Posterior cingulate gyrus (tissue), 11 donors: ENCODE measurements at places on chromosomes 7 and 10.

- no peak for DNase-seq
Measured at GRCh38 chr7:156657681-156658080, 17.1 kb downstream of the RNF32 start.

GRCh38 chr7:2817456-2817855 lies 26.7 kb downstream of the GNA12 start:
- no peak for DNase-seq

DNA sequence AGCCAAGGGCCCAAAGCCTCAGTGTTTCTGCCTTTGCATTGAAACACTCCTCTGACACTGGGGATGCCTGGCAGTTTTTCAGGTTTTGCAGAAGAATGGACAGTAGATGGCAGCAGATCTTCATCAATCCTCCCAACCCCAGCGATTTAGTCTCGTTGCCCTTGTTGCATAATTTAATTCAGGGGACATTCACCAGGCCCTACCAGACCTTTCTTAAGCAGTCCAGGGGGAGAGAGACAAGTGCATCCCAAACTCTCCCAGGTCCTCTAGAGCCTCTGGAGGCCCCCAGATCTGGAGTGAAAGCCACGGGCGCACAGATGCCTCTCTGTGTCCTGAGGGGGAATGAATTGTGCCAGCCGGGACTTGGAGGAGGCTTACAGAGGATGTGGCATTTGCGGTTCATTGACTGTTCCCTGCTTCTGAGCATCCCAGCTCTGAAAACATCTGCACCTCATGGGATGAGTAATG lies 29.6 kb downstream of the MINDY4 start:
- no peak for DNase-seq

DNA sequence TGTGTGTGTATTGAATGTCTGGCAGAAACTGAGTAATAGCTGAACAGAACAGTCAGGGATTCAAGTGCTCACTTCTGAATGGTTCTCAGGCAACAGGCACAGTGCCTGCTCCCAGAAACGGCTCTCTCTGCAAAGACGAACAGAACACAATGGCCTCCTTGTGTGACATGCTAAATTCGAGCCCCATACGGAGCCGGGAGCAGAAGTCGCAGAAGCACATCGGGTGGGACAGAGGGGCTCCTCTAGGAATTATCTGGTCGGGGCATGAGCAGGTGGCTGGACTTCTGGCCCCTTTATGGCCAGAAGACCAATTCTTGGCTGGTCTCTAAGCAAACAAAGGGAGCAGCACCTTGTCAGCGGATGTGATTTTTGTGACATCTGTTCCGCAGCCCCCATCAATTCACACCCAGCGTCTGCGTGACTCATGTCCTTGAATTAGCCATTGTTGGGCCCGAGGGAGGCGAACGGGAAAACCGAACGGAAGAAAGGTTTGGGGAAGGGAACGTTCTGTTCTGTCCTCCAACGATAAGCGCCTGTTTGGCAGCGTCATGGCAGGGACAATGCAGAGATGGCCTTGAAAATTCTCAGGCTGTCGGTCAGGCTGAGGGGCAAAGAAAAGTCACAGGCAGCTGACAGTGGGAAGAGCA lies 47.3 kb upstream of the NPTX2 start:
- DNase-seq = peak; percentile 63

DNA sequence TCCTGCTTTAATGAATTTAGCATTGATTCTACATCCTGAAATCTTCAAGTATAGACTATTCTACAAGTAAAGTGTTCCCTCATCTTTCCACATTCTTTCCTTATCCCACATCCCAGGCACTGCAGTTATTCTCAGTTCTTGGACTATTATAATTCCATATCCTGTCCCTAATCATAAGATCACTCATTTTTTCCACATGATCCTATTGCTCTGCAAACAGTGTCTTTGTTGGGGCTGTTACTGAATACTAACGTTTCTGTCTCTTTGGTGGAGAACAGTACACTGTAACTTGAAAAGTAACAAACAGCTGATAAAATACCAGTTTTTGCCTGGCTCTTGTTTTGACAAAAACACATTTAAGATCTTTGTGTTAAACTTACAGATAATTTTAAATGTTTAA lies 769.9 kb downstream of the MAGI2 start:
- no peak for DNase-seq

GRCh38 chr10:76139431-76139830 lies 708.0 kb downstream of the LRMDA start:
- DNase-seq = no peak

DNA sequence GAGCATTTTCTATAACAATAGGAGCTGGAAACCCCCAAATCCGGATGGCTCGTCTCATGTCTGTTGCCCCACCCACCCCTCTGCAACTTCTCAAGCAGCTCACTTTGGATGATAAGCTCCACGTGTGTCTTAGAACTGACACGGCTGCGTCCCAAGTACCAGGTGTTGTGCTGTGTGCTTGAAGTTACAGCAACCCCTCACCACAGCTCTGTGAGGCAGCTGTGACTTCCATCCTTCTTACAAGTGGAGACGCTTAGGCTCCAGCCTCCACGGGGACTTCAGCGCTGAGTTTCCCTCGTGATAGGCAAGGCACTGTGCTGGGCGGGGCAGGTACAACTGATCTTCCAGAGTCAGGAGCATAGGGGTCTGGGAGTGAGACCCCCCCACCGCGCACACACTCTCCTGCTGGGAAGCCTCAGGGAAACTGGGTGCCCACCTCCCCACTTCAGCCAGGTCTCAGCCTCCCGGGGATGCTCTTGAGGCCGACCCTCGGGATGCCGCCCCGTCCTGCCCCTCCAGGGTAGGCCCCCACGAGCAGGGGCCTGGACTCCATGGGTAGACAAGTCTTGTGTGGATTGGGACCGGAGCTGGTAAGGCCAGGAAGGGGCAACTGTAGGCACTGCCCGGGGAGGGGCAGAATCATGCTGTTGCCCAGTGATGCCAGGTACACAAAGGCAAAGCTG lies 31.4 kb downstream of the EN2 start:
- DNase-seq = no peak

DNA sequence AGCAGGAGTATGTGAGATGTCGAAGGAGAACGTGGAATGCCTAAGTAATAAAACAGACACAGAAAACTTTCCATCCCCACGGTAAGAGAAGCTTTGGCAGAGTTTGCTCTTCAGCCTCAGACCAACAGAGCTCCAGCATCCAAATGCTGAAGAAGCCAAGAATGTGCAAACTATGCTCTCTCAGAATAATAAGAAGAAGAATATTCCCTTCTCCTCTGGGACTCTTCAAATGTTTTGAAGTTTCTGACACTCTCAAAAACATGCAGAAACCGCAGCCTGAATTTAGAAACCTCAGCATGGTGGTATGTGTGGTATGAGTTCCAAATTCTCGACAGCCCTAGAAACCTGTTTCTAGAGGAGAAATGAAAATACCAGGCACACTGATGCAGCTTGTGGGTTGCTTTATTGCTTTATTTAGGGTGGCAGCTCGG lies 113.3 kb downstream of the KCNMA1 start:
- no peak for DNase-seq

- DNase-seq = no peak
Measured at GRCh38 chr10:23340354-23340753, 4.2 kb downstream of the C10orf67 start.

DNA sequence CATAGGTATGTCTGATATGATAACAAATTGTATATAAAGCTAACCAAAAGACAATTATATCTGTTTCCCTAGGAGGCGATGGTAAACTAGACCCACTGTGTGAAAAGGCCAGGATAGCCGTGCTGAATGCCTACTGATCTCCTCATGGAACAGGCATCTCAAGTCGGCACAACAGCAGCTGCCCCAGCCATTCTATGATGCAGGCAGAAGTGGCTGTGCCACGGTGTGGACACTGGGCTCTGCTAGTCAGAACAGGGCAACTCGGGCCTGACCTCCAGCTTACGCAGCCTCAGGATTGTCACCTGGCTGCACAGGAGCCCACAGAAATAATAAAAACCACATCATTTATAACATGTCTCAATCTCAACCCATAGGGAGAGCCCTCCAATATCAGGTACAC lies 15.0 kb downstream of the C10orf53 start:
- DNase-seq = no peak

- no peak for DNase-seq
Measured at GRCh38 chr7:73394422-73394821, 39.2 kb upstream of the FZD9 start.

- no peak for DNase-seq
Measured at GRCh38 chr7:110779339-110779738, 311.6 kb upstream of the LRRN3 start.

GRCh38 chr10:807958-808353 lies 118.5 kb upstream of the DIP2C start:
- no peak for DNase-seq

- no peak for DNase-seq
Measured at GRCh38 chr10:46525824-46526681, 30.4 kb downstream of the GPRIN2 start.

DNA sequence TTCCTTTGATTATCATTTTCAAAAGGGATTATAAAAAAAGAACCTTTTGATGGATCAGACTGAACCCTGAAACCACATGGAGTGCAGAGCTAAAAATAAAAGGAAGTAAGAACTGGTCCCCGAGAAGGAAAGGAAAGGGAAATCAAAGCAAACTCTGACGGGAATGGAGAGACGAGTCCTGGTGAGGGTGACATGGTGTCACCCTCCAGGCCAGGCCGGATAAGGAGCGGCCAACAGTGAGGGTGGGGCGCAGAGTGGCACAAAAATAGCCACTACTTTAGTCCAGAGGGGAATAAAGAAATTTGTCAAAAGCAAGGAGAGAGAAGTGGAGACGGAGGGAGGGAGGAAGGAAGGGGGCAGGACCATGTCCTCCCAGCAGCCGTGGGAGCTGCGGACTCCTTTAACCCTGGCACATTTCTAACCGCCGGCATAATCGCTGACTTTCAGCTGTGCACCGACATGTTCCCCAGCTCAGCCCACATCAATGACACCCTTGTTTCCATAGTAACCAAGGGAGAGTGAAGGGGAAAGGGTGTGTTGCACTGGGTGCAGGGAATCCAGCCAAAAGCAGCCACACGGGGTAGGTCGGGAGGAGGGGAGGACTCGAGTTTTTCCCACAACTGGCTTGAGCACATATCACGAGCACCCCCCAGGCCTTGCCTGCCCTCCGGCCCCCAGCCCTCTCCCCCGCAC lies 29.7 kb downstream of the TRIM8 start:
- DNase-seq = peak; percentile 83
